Stimulated activated CD8-positive, alpha-beta memory T cell treated with anti-CD3 and anti-CD28 coated beads, Interleukin-4, amount 100 ng/mL, for 4 hours (primary cell): ENCODE measurements at places on chromosomes 3 and 15.

- no peak for DNase-seq
These were observed 693.7 kb downstream of the MCTP2 start for GRCh38 chr15:94924971-94925598.

- no peak for DNase-seq
These were observed 257.4 kb downstream of the ADAMTSL3 start for GRCh38 chr15:83911345-83911744.

GRCh38 chr3:27560484-27561056 lies 76.4 kb upstream of the SLC4A7 start:
- DNase-seq: no peak

- no peak for DNase-seq
These were observed 71.5 kb downstream of the SEMA5B start for GRCh38 chr3:122955916-122956692.

GRCh38 chr15:93209690-93210445 lies 120.9 kb upstream of the RGMA start:
- no peak for DNase-seq

- DNase-seq: no peak
These were observed 181.1 kb downstream of the MYRIP start for GRCh38 chr3:39990532-39990931.

GRCh38 chr3:127012091-127012490 lies 29.2 kb downstream of the PLXNA1 start:
- no peak for DNase-seq

GRCh38 chr3:149371001-149371722 lies 6.3 kb downstream of the TM4SF1 start:
- no peak for DNase-seq

DNA sequence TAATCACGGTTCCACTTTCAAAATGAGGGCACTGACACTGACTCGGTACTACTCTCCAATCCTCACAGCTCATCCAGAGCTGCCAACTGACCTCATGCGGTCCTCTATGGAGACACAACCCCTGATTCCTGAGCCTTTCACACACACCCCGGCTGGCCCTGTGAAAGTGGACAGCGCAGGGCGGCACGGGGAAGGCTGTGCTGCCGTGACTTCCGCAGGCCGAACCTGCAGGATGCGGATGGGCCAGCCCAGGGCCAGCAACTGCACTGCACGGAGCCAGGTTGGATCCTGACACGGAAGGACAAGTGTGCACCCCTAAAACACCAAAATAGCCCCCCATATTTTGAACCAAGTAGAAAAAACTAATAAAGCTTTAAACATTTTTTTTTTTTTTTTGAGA lies 41.0 kb downstream of the IQSEC1 start:
- no peak for DNase-seq

GRCh38 chr3:56980243-56980642 lies 80.2 kb upstream of the SPATA12 start:
- no peak for DNase-seq

DNA sequence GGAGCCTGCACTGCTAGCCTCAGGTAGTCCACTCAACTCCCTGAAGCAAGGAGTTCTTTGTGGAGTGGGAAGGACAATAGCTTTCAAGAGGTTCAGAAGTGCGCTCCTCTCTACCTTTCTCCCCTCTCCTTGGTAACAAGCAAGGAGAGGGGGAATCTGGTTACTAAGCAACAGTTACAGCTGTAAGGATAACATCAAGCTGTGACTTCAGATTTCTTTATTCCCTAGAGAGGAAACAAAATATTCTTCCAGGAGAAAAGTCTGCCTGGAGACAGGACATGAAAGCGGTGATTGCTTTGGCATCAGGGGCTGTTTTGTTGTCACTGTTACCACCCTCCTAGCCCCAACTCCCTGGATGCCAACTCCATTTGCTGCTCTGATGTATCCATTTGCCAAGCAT lies 70.4 kb downstream of the TRANK1 start:
- DNase-seq: no peak

- no peak for DNase-seq
These were observed 45.9 kb upstream of the THUMPD3 start for GRCh38 chr3:9316881-9317361.

- DNase-seq: no peak
These were observed 85.1 kb downstream of the SUCLG2 start for GRCh38 chr3:67569324-67569723.
